HFFc6 (cell line): ENCODE measurements at places on chromosomes 6 and 20.
A peak's percentile ranks its signal among the peaks of the same experiment; 100 is the strongest.

DNA sequence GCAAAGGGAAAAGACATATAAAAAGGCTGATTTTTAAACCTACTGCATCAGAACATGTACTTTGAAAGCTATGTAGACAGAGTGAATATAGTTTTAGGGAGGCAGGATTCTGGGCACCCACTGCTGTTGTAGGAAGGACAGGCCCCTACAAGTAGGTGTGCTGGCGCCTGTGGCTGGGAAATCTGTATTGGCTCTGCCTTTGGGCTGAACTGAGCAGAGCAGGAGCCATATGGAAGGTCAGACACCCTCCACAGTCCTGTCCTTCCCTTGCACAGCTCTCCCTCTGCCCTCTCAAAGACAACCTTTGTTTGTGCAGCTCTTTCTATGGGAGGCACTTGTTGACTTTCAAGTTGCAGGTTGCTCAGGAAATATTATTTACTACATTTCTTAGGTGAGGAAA is 18.4 kb upstream of the ULBP3 start:
- DNase-seq, result no peak

DNA sequence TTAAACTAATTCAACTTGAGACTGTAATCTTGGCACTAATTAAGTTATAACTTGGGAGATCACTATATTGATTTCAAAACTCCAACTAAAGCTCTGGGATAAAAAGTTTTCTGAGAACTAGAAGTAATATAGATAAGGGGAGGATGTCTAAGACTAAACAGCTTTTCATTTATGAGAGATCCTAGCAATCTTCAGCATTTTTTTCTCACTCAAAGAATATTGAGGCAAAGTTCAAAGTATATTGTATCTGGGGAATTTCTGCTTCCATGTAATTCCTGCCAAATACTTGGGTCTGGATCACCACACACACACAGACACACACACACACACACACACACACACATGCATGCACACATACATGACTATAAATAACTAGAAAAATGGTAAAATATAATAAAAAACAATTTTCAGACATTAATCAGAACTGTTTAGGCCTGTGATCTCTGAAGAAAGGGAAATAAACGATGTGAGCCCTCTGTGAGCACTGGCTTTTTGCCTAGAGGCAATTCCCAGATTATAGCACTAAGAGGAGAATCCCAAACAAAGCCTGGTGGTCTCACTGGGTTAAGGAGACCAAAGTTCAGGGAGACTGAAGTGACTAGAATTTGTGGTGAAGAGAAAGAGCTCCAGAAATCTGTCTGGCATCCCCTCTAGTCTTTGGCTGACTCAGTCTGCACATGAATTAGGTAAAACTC is 92.8 kb downstream of the ADAT2 start:
- no peak for DNase-seq

- no peak for DNase-seq
These were observed 137.3 kb upstream of the PMEPA1 start for GRCh38 chr20:57847104-57847503.

DNA sequence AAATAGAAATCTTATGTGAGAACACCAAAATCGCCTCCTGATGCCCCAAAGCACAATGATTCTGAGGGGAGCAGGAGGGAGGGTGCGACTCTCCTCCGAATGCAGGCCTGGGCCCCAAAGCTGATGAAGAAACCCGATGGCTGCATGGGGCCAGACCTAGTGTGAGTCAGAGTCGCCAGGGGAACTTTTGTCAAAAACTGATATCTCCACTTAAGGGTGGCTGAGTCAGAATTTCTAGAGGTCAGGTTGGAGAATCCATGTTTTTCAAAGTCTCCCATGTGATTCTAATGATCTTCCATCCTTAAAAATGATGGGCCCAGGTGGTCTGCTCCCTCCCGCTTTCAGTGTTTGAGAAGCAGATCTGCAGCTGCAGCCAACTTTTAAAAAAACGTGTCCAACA is 172.8 kb downstream of the BACH2 start:
- no peak for DNase-seq

DNA sequence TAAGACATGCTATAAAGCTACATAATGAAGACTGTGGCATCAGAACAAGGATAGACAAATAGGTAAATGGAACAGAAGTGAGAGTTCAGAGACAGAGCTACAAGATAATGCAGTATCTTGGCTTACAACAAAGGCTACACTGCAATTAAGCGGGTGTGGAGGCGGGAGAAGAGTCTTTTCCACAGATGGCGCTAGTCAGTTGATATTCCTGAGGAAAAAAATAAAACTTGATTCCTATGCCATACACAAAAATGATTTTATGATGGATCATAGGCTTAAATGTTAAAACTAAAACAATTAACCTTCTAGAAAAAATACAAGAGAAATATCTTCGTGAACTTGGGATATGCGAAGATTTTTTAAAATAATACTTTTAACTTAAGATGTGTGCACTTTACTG is 31.0 kb downstream of the RIN2 start:
- no peak for DNase-seq

- no peak for DNase-seq
These were observed 146.9 kb downstream of the FUT9 start for GRCh38 chr6:96162711-96163120.

DNA sequence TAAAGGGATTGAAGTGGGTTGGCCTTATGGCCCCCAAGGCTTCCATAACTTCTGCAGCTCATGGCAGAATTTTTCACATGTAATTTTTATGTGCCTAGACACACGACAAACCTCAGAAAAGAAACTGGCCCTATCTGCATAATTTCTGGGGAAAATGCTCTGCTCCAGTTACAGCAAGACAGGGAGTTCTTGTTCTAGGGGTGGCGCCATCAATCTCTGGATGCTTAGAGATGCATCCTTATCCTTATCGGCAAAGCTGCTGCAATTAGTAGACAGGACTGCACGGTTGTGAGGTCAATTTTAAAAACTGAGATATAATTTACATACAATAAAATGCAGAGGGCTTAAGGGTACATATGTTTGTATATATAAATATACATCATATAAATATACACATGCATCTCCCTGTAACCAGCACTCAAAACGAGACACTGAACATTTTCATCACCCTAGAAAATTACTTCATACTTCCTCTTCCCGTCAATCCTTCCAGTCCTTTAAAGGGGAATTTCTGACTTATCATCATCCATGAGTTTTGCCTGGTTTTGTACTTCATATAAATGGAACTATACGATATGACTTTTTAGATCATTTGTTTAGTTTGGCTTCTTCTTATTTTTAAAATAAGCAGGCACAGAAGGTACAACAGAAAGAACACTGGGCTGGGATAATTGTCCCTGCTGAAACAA is 10.2 kb downstream of the ELMO2 start:
- DNase-seq, result no peak

DNA sequence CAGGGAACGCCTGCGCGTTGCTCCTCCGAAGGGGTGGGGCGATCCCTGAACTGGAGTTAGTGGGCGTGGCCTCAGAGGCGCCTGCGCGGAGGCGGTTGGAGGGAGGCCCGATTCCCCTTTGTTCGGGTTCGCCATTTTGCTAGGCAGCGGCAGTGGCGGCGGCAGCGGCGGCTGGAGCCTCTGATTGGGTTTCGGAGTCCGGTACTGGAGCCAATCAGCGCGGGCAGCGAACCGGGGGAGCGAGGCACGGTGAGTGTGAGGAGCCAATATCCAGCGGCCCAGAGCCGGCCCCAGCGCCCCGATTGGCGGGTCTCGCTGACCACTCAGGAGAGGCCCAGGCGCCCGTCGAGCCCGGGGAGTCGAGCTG is at the start of gene NFYA:
TSS of gene NFYA (plus strand) at position 139 of the 367 bp plus-strand sequence. CDS start 6,116 bp downstream, outside the sequence.
- no peak for DNase-seq

- no peak for DNase-seq
These were observed 2.4 kb downstream of the SLC22A1 start for GRCh38 chr6:160124007-160124406.

- DNase-seq, result no peak
These were observed 123.8 kb upstream of the ADGRF1 start for GRCh38 chr6:47165918-47166317.

DNA sequence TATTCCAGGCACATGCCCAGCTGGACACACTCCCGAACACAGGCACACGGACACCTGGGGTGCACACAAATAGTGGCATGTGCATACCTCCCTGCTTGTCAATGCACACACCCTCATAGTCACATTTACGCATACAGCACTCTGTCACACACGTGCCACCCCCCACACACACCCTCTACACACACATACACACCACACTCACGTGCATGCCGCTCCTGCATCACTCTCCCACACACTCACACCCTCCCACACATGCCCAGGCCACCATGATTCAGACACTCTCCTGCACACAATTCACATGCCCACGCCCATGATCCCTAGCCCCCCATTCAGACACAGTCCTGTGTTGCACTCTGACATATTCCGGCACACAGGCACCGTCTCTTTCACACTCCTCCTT is 13.0 kb downstream of the SIRPA start:
- no peak for DNase-seq

GRCh38 chr6:34027445-34027936 is 118.4 kb downstream of the GRM4 start:
- DNase-seq, result peak; percentile 31

GRCh38 chr6:112842330-112842685 is 495.2 kb downstream of the RFPL4B start:
- DNase-seq, result no peak

DNA sequence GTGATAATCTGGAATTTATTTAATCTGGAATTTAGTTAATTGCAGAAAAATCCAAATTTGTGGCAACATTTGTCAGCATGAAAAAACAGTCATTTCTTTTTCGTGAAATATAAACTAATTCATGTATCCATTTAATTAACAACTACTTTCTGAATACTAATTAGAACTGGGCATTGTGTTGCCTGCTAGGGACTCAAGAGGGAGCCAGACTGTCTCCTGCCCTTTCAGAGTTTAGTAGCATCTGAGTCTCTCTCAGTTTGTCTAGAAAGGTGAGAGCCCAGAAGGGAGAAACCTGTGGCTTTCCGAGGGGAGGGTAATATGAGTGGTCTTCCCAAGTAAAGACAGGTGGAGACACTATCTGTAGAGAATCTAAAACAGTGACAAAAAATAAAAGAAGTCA is 210.9 kb upstream of the HDDC2 start:
- DNase-seq, result no peak

- no peak for DNase-seq
These were observed 26.3 kb upstream of the MC3R start for GRCh38 chr20:56222201-56222600.

GRCh38 chr6:89051676-89052075 is 28.9 kb upstream of the PNRC1 start:
- DNase-seq, result no peak

GRCh38 chr6:45310118-45310788 is 17.9 kb upstream of the RUNX2 start:
- no peak for DNase-seq

GRCh38 chr20:57391439-57392301 is 474 bp downstream of the RBM38 start:
- no peak for DNase-seq

DNA sequence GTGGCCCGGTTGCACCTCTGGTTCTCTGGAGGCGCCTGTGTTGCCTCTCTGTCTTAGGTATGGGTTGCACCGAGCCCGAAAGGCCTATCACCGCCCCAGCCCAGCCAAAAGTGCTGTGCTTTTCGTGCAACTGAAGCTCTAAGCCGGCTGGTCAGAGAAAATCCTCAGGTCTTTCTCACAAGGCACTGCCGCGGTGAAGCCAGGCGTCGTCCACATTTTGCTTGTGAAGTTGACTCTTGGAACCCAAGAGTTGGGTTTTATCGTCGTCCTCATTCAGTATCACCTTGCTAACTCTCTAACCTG is 726 bp upstream of the EMILIN3 start:
- no peak for DNase-seq

DNA sequence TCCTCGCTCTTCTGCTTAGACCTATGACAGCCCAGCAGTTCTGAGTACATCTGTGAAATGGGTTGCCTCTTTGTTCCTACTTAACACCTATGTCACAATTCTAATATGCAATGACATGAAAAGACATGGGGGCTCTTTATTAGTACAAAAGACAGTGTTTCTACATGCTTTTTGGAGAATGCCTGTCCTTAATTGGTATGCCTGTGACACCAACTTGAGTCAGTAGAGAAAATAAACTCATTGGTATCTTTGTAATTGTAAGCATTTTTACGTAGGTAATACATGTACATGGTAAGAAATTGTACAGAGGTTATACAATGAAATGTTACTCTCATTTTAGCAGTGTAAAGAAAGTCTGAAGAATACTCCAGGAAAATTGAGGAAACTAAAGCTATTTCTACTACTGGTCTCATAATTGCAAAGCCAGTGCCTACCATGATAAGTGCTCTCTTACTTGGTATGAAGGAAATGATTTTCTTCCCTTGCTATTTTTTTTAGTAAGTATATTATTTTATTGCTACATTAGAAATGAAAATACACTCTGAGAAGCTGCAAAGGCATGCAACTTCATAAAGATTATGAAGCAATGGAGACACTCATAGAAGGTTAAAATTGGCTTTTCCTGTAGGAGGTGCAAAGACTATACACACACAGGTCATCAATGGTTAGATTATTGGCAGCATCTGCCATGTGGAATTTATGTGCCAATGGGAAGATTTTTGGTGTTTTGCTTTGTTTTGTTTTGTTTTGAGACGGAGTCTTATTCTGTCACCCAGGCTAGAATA is 4.9 kb upstream of the EEF1A1 start:
- DNase-seq, result no peak

GRCh38 chr6:33167374-33168283 is 24.6 kb downstream of the COL11A2 start:
- no peak for DNase-seq

DNA sequence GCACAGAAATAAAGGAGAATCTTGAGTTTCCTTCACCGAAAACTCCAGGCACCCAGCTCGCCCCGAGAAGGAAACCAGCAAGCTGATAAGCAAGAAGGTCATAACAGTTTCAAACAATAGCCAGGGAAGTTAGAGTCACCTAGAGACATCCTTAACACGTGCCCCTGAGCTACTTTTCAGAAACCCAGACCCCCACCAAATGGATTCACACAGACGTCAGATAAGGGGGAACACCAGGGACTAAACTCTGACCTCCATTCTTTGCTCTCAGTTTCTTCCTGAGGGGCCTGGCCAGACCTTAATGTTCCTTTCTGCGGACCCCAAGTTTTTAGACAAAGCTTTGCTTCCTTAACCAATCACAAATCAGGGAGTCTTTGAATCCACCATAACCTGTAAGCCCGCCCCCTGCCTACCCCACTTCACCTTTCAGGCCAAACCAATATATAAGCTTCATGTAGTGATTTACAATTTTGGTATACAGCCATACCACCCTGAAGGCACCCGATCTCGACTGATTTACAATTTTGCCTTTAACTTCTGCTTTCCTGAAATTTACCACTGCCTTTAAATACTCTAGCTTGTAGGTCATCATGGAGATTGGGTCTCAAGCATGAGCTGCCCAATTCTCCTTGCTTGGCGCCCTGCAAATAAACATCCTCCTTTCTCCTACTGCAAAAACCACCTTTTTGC is 11.7 kb downstream of the SOD2 start:
- DNase-seq, result no peak
